ENCODE measurements at places on chromosomes 12 and 14. TPM values are rescaled to one million over a fixed set of nuclear protein-coding genes. Genes with fewer than 3 reads are reported as not detected.

The CISTR gene
- total RNA-seq = not detected

The POLE gene
- 288 TPM for total RNA-seq

The GLIPR1L1 gene
- total RNA-seq = 9.1 TPM

The SLC6A13 gene
- 3.5 TPM for total RNA-seq

The NYNRIN gene
- 21.8 TPM for total RNA-seq

The SFSWAP gene
- total RNA-seq = 68.4 TPM

The ANAPC7 gene
- total RNA-seq = 96.5 TPM

The GOLT1B gene
- 13.7 TPM for total RNA-seq

The AICDA gene
- total RNA-seq = not detected

The PTPRR gene
- 0.43 TPM for total RNA-seq

- DNase-seq = peak; percentile 50
- no peaks in the 10 kb centered on the region for H3K4me1 ChIP-seq
- H3K27me3 ChIP-seq = no peaks in the 10 kb centered on the region
- H3K27ac ChIP-seq = peak overlapping the region; percentile 24
- no peaks in the 10 kb centered on the region for H3K36me3 ChIP-seq
Measured at GRCh38 chr12:132583736-132584135, 26.6 kb downstream of the LRCOL1 start.

GRCh38 chr12:132954471-132955048 is 1.5 kb downstream of the ZNF605 start:
- H3K4me1 ChIP-seq = peaks cover 6% of the 10 kb centered on the region
- no peaks in the 10 kb centered on the region for H3K27me3 ChIP-seq
- no peak overlapping the region for H3K27ac ChIP-seq
- H3K36me3 ChIP-seq = no peaks in the 10 kb centered on the region

GRCh38 chr14:68181519-68182326 is 362.1 kb downstream of the RAD51B start:
- no peaks in the 10 kb centered on the region for H3K36me3 ChIP-seq
- H3K4me1 ChIP-seq = peaks cover 4% of the 10 kb centered on the region
- H3K27me3 ChIP-seq = no peaks in the 10 kb centered on the region
- no peak overlapping the region for H3K27ac ChIP-seq
- no peak overlapping the region for H3K4me3 ChIP-seq

DNA sequence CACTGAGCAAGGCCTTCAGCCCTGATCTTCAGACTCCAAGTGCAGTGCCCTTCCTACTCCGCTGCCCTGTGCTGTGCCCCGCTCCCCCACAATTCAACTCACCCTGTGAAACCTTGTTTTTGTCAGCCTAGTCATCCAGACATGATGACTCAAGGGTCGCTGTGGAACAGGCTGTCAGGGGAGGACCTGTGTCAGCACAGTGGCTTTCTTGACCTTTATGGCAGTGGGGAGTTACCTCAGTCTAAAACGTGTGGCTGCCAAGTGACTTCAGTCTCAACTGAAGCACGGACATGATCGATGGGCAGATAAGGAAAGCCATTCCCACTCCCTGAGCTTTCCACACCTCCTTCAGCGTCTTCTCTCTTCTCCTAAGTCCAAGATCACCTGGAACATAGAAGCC is 16.3 kb upstream of the FLVCR2 start:
- H3K27me3 ChIP-seq = no peaks in the 10 kb centered on the region
- H3K4me3 ChIP-seq = no peak overlapping the region
- H3K4me1 ChIP-seq = peaks cover 5% of the 10 kb centered on the region

GRCh38 chr12:94638521-94638920 is 11.8 kb downstream of the TMCC3 start:
- no peak overlapping the region for H3K27ac ChIP-seq
- no peaks in the 10 kb centered on the region for H3K36me3 ChIP-seq
- H3K4me1 ChIP-seq = no peaks in the 10 kb centered on the region
- H3K4me3 ChIP-seq = no peak overlapping the region
- DNase-seq = no peak
- H3K27me3 ChIP-seq = no peaks in the 10 kb centered on the region

DNA sequence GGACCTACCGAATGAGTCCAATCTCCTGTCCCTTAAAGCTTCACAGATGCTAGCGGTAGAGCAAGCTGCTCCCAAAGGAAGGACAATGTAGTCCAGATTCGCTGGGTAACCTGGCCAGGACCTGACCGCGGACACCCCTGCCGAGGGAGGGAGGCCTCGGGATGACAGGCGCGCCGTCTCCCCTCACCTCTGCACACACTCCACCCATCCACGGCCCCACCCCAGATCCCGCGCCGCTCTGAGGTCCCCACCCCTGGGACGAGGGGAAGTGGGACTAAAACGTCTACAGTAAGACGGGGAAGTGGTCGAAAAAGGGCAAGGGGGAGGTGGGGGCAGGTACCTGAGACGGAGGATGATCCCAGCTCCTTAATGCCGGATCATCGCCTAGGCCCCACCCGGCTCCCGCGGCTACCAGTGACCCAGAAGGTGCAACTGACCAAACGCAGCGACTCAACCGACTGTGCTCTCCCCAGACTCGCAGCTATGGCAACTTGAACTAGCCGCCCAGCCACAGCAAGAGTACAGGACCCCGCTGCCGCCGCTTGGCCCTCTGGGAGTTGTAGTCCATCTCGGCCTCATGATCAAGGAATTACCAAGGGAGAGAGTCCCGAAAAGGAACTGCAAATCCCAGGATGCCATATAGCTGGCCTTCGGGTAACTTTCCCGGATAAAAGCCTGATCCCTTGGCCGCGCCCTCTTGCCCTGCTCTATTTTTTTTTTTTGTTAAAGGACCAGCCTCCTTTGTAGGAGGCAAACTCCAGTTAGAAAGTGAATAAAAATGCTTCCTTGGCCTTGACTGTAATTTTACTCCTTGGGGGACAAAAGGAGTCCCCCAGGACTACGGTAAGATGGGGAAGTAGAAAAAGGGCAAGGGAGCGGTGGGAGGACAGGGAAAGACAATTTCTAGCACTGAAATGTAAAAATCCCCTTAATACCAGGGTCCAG is at the start of gene CEP128:
Gene CEP128, minus strand, starts transcription at position 498 of the 945 bp plus-strand sequence.
- H3K4me3 ChIP-seq = peak within 1 kb of the TSS; percentile 72
- peak; percentile 98 for DNase-seq
- no peaks in the 10 kb centered on the region for H3K36me3 ChIP-seq

DNA sequence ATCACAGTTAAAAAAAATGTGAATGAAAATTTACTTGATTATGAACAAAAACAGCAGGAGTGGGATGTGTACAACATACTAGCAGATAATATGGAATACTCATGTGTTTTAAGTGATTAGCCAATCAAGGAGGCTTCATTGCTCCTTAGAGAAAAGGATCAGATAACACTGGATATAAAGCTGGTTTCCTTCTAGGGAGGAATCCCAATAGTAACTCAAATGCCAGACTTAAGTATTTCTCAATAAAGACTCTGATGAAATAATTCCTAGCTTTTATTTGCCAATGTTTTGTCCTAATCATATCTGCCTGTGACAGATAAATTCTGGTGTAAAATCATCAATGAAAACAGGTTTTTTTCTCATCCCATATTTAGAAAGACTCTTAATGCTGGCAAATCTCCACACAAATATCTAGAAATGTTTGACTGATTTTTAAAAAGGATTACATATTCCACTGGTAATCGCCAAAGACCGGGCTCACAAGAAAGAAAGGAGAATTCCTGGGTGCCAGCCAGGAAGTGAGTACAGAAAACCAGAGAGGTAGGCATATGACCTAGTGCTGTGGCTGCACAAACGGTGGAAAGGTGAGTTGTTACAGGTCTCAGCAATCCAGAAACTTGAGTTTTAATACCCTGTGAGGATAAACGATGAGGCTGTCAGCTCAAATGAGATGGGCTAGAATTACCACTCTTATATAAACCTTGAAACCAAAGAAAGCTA is 108.6 kb upstream of the TTC7B start:
- no peaks in the 10 kb centered on the region for H3K4me1 ChIP-seq
- H3K27me3 ChIP-seq = no peaks in the 10 kb centered on the region
- no peak overlapping the region for H3K4me3 ChIP-seq

GRCh38 chr14:103828315-103828967 is 18.9 kb downstream of the PPP1R13B start:
- DNase-seq = peak; percentile 58
- H3K36me3 ChIP-seq = no peaks in the 10 kb centered on the region
- peaks cover 7% of the 10 kb centered on the region for H3K4me1 ChIP-seq
- no peak overlapping the region for H3K4me3 ChIP-seq

DNA sequence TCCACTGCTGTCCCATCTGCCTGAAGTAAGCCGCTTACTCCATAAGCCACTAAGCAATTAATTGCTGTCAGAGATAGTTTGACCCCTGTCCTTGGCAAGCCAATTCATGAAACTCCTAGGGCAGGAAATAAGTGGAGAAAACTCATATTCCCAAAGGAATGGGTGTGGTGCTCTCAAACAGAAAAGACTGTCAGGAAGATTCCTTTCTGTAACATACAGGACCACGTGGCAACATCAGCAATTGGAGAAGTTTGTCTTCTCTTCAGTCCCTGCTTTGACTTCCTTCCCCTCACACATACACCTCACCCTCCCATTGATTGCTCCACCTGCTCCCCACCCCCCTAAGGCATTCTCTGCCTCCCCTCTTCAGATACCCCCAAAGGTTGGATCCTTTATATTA is 36.2 kb upstream of the MDM1 start:
- H3K27me3 ChIP-seq = no peaks in the 10 kb centered on the region
- H3K4me3 ChIP-seq = no peak overlapping the region
- H3K4me1 ChIP-seq = peaks cover 7% of the 10 kb centered on the region
- no peak for DNase-seq
- H3K27ac ChIP-seq = no peak overlapping the region
- H3K36me3 ChIP-seq = no peaks in the 10 kb centered on the region

GRCh38 chr14:77375164-77375950 is 1.5 kb downstream of the TMED8 start:
- no peak for DNase-seq
- H3K36me3 ChIP-seq = no peaks in the 10 kb centered on the region
- H3K27me3 ChIP-seq = no peaks in the 10 kb centered on the region
- peaks cover 16% of the 10 kb centered on the region for H3K4me1 ChIP-seq
- H3K27ac ChIP-seq = peak overlapping the region; percentile 89
- no peak overlapping the region for H3K4me3 ChIP-seq

DNA sequence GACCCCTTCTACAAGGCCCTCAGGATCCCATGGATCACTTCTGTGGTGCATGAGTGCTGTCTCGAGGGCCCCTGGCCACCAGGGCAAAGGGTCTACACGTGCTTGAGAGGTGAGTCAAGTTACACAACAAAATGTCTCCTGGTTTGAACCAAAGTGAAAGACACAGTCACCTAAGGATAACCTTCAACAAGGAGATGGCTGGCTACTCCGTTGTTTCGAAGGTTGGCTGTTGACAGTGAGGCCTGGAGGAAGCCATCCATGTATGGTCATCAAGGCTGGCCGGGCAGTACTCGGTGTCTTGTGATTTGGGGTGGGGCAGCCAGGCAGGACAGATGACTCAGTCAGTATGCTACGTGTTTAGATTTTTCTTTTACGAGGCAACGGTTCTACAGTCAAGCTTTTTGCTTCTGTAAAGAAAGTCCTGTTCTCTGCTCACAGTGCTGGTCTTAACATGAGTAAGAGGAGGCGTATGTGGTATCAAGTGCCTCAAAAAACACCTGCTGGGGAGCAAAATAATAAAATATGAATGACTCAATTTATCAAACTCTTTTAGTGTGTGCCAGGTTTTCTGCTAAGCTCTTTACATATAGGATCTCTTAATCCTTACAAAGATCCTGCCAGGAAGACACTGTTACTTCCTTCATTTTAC is 18.0 kb upstream of the NT5DC3 start:
- H3K27me3 ChIP-seq = no peaks in the 10 kb centered on the region
- peaks cover 4% of the 10 kb centered on the region for H3K4me1 ChIP-seq
- H3K27ac ChIP-seq = no peak overlapping the region
- H3K4me3 ChIP-seq = no peak overlapping the region
- DNase-seq = peak; percentile 36

DNA sequence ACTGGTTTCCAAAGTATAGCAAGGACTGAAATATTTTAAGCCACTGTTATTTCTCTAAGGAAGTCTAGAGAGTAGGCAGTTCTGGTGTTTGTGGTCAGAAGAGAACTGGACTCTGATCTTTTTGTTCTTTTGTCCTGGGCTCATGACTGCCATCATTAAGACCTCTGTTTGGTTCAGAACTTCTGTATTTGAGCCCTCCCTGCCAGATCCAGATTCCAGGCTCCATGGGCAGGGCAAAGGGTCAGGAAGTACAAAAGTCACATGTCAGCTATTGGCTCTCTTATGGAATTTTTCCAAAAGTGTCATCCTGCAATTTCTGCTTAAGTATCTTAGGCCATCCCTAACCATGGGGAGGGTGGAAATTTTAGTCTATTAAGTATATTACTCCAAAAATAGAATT is 6.8 kb downstream of the PIWIL1 start:
- no peak for DNase-seq
- no peak overlapping the region for H3K27ac ChIP-seq
- no peak overlapping the region for H3K4me3 ChIP-seq
- no peaks in the 10 kb centered on the region for H3K27me3 ChIP-seq

GRCh38 chr14:100820957-100821356 is 5.0 kb upstream of the MEG3 start:
- peaks cover 4% of the 10 kb centered on the region for H3K4me1 ChIP-seq
- H3K27ac ChIP-seq = no peak overlapping the region
- no peak for DNase-seq
- H3K4me3 ChIP-seq = no peak overlapping the region
- no peaks in the 10 kb centered on the region for H3K36me3 ChIP-seq

DNA sequence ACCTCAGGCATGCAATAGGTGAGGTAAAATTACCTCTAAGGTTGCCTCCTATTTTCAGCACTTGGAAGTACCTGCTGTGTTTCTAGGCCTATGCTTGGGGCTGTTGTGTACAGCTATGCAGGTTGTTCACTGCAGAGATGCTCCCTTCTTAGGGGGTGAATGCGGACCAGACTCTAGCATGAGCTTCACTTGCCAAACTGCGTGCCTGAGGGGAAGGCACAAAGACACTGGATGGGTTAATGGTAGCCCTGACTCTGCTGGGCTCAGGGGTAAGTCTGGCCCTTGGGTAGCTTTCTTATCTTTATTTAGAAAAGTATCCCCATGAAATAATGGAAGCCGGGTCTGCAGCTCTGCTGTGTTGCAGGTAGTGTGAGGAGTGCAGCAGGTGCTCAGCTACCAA is 35.7 kb downstream of the B4GALNT3 start:
- no peaks in the 10 kb centered on the region for H3K4me1 ChIP-seq
- no peak overlapping the region for H3K27ac ChIP-seq
- no peak overlapping the region for H3K4me3 ChIP-seq
- no peaks in the 10 kb centered on the region for H3K36me3 ChIP-seq
- no peak for DNase-seq
- H3K27me3 ChIP-seq = no peaks in the 10 kb centered on the region

DNA sequence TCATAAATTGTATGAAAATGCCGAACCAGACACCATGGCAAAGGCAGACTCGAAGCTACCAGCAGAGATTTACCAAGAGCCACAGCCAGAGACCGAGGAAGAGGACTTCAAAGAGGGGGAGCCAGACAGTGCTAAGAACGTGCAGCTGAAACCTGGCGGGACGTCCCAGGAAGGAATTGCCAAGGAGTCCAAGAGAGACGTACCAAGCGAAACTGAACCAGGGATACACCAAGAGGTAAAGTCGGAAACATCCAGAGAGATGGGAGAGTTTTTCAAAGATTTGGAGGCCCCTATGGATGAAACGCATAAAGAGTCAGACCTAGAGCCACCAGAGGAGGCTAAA is 294 bp downstream of the SAMD15 start:
- no peak for DNase-seq
- peaks cover 10% of the 10 kb centered on the region for H3K4me1 ChIP-seq
- no peaks in the 10 kb centered on the region for H3K27me3 ChIP-seq
- no peak overlapping the region for H3K27ac ChIP-seq

Data from testis (tissue), 5 donors.